ENCODE measurements at places on chromosomes 4 and X.

DNA sequence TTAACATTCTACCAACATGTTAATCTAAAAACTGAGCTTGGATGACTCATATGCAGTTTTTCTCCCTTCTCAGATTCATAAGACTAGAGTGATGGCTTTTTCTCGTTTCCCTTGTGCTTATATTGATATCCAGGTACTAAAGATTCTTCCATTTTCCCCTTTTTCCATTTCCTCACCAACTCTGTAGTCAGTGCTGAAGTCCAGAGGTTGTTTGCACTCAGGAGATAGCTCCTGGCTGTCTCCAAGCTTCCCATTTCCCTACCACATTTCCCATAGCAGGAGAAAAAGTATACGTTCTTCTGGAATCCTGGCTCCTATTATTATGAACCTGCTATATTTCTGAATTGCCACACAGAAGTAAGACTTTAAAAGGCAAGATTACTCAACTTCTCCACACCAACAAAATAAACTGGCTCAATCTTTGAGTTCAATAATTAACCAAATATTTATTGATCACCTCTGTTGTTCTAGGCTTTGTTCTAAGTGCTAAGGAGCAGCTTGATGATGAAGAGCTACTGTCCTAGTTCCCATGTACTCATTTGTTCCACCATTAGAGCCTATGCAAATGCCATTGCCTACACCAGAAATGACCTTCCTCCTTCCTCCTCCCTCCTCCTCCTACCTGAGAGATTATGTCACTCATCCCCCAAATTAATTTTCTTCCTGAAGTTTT, 454.4 kb upstream of the RPS6KA3 start:
- no peak for DNase-seq

DNA sequence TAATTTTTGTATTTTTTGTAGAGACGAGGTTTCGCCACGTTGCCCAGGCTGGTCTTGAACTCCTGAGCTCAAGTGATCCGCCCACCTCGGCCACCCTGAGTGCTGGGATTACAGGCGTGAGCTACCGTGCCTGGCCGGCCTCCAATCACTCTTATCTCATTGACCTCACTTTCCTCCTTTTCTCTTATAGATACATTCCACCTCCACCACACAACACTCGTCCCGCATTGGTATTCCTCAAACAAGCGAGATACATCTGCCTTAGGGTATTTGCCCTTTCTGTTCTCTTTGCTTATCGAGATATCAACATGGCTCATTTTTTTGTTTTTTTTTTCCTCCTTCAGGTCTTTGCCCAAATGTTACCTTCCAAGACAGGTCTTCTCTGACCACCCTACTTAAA, 1.8 kb upstream of the PRPS1 start:
- DNase-seq: no peak

- DNase-seq: no peak
Measured at GRCh38 chr4:140059159-140059558, 94.8 kb downstream of the MAML3 start.

- no peak for DNase-seq
Measured at GRCh38 chr4:41750121-41750625, 1.6 kb upstream of the PHOX2B start.

DNA sequence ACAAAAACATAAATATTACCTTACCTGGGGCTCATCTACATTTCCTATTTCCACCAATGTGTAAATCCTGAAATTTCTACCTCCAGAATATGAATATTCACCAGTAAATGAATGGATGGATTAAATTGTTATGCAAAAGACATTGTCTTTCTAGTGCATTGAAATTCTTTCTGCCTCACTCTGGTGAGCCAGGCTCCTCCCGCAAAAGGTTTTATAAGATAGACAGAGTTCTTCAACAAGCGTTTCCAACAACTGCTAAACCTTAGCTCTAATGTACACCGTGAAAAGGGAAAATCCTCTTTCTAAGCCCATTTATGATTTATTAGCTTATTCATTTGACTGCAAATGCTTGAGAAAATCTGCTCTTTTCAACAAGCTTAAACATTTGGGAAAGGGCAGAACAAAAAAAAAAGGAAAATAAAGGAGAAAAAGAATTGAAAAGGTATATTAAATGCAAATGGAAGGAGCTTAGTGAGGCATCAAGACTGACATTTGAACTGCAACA, 72.0 kb downstream of the LDB2 start:
- no peak for DNase-seq

Measured in activated CD4-positive, alpha-beta T cell treated with anti-CD3 and anti-CD28 coated beads for 1 hour (primary cell).